ENCODE measurements at places on chromosomes 1 and 21.

GRCh38 chr1:65422241-65423203, 2.1 kb downstream of the LEPR start:
- DNase-seq = no peak

DNA sequence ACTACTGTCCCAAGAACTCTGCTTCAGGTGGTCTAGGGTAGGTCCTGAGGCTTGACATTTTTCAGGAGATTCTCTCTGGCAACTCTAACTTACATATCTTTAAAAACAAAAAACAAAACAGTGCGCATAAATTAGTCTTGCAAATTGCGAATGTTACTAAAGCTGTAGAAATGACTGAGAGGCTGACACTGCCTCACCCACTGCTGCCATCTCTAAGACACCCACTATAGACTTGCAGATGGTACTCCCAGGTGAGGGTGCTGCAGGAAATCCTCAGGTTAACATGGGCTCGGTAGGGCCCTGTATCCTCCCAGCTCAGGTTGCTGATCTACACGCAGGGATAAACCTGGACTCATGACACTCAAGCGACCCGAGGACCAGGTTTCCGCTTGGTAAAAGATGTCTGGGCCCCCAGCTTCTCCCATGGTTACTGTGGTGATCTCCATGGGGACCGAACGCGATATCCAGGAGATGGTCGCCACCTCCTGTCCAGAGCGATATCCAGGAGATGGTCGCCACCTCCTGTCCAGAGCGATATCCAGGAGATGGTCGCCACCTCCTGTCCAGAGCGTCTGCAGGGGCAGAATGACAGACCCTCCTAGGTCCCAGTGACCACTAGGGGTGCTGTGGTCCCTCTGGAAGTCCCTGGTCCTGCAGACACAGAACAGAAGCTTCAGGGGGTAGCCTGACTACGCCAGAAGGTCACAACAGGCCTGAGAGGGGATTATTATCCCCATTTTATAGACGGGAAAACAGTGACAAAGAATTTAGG, 16.2 kb upstream of the LY9 start:
- no peak for DNase-seq

GRCh38 chr1:159879977-159880376, 17.5 kb upstream of the VSIG8 start:
- DNase-seq = no peak

GRCh38 chr1:42960122-42960390, 1.4 kb upstream of the SLC2A1 start:
- no peak for DNase-seq

DNA sequence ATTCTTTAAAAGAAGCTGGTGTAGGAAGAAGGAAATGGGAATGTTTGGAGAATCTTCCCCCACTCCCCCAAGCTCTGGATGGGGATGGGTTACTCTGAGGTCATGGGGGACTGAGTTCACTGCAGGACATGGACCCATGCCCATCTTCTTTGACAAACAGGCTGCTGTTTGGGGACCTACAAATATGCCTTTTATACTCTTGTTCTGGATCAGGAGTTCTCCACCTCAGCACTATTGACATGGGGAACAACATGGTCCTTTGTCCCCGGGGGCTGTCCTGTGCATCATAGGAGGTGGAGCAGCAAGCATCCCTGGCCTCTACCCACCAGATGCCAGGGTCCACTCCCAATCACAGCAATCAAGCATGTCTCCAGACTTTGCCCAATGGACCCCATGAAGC, 365.8 kb upstream of the C1orf174 start:
- no peak for DNase-seq

DNA sequence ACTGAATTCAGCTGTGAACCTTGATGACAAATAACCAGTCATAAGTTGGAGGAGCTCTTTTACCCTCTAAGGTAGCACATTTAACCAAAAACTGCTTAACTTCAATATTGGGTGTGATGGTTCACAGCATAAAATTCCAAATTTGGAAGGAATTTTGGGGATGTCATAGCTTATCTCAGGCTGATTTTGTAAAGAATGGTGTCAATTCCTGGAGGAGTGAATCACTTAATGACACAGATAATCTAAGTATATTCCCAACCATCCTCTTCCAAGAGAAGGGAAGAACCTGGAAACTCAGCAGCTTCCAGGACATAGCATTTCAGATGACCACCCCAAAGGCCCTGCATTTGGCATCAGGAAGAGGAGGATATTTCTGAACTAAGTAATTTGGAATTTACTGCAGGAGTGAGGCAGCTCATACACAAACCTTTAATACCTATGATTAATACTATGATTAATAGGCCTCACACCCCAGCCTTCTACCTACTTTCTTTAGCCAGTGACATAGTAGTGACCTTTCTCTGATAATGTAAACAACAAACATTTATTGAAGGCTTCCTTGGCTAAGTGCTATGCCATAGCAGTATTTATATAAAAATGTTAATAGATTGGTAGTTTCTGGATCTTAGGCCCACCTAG, 14.5 kb downstream of the GLUL start:
- DNase-seq = no peak

- no peak for DNase-seq
Observed at GRCh38 chr1:24926563-24927249, 3.4 kb downstream of the RUNX3 start.

- DNase-seq = peak; percentile 63
Observed at GRCh38 chr1:208108646-208109330, 135.4 kb downstream of the PLXNA2 start.

- DNase-seq = no peak
Observed at GRCh38 chr1:58649555-58649954, 50.3 kb downstream of the MYSM1 start.

DNA sequence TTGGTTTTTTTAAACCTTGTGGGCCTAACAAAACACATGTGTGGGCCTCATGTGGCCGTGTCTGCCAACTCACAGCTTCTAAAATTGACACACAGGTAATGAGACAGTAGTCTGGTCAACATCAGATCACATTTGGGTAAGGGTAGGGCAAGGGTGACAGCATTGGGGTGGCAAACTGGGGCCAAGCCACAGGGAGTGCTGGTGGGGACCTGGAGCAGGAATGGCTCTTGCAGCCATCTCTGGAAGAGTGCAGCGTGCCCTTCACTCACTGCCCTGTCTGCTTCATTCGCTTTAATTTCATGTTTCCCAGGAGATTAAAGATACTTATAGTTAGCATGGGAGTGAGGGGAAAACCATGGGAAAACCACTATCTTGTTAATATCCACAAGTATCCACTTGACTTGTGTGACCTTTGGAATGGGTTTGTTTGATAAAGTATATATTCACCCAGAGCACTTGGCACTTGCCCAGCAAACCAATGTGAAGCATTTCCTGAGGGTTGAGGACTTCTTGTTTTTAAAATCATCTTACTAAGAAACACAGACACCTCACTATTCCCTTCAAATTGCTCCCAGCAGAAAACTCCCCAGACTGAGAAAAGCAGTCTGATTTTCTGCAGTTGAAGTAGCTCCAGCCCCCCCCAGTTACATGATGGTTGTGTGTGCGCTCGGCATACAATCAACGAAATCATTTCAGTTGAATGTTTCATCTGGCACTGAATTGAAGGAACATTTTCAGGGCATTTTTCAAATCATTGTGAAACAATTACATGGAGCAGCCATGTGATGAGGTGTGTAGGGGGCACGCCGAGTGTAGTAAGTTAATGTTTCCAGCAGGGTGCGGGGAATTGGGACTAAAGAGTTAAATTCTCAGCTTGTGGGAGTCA, 175.7 kb downstream of the VPS13D start:
- no peak for DNase-seq

- no peak for DNase-seq
Observed at GRCh38 chr21:34669149-34669879, 520 bp downstream of the CLIC6 start.

DNA sequence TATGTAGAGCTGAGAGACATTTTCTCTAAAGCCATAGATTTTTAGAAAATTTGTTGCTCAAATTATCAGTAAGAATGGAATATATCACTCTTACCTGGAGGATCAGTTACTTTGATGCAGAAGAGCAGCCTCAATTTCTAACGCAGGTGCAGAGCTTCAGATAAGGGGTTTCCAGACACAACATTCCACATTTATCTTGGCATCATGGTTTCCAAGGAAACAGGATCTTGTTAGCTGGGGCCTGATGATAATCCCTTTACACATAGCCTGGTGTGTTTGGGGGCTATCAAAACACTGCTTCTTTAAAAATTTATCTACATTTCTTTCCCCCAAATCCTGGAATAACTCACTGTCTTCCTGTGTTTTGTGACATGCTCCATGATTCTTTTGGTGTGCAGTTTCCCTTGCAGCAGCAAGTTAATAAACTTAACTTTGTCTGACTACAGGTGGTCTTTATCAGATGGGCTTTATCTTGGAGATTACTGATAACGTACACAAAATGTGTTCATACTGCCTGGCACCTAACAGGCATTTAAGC, 2.7 kb upstream of the STX12 start:
- DNase-seq = no peak

GRCh38 chr1:104946558-104947210, 1197.0 kb downstream of the AMY1C start:
- no peak for DNase-seq

- no peak for DNase-seq
Observed at GRCh38 chr1:113210248-113210647, 137.2 kb downstream of the LRIG2 start.

DNA sequence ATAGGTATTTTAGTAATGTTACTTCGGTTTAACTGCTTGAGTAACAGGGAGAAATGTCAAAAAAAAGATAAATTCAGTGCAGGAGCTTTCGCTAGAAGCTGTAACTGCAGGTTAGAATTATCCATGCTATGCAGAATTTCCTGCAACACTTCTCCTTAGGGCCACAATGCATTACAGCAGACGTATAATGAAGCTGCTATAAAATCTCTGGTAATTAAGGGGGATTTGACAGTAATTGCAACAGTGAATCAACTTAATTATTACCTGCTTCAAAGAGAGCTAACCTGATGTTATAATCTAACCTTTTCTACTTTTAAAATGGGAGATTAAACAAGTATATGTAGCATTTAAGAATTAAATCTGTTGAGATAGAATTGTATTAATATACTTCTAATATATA, 92.6 kb downstream of the ATG4C start:
- DNase-seq = no peak

DNA sequence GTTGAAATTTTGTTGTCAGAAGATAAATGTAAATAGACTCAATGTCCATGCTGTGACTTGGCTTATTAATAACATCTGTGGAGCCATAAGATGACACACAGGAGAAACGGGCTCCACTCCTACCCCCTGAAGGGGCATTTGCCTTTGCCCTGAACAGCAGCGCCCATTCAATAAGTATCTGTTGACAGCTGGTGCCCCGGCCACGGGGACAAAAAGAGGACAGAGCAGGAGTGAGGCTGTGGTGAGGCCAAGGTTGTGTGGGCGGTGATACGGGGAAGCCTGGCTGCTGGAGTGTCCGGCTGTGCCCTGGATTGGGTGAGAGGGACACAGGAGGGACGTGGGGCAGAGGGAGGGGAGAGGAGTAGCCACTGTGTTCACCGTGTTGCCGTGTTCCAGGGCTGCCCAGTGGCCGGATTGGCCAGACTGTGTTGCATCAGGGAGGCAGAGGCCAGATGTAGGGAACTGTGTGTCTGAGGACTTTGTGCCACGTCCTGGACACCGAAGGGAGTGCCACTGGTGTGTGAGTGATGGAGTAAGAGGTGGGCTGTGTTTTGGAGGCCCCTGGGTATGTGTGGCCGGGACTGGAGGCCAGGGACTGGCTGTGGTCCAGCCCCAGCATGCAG, 15.1 kb downstream of the PRMT2 start:
- no peak for DNase-seq

- DNase-seq = no peak
Observed at GRCh38 chr1:14773396-14774025, 175.0 kb downstream of the KAZN start.

GRCh38 chr1:54314696-54315095, 91.5 kb downstream of the SSBP3 start:
- DNase-seq = no peak

DNA sequence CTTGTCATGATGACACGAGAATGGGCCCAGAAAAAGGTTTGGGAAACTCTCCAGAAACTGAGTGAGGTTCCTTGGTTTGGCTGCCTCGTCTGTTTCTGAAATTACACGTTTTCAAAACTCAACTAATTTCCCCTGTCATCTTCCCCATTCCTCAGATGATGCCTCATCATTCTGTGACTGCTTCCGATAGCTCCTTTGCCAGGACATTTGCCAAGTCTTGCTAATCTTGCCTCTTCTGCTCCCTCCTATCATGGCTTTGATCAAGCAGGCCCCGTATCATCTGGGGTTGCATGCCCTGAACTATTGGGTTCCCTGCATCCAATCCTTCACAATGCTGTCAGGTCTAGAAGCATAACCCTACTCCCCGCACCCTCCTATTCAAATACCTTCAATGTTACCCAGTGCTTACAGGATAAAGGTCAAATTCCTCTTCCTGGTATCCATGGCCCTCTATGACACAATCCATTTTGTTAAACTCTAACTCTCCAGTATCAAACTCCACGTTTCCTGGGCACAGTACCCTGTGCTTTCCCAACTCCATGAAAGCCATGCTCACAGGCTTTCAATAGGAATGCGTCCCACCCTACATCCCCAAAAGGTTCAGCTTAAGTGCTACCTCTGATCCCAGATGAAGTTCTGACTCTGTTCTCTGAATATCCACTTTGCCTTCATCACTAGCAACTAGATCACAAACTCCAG, 22.2 kb upstream of the TMEM200B start:
- DNase-seq = no peak

GRCh38 chr1:48462716-48463302, 9.2 kb downstream of the SPATA6 start:
- DNase-seq = no peak

DNA sequence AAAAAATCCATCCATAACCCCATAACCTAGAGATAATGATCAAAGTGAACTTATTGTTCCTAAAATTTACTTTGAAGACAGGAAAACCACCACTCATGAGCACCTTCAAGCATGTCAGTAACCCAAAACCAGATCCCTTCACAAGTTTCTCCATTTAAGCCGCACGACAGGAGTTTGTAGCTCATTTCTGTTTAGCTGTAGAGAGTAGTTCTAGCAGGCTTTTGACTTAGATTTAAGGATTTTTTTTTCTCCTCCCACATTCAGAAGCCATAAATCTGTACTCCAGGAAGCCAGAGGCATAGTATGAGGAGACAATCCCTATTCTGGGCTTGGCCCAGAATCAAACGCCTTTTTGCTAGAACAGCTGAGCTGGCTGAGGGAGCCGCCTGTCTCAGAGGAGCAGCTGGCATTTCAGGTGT, 25.6 kb downstream of the TOMM20 start:
- no peak for DNase-seq

GRCh38 chr1:205600085-205600484, 31.7 kb downstream of the ELK4 start:
- no peak for DNase-seq

DNA sequence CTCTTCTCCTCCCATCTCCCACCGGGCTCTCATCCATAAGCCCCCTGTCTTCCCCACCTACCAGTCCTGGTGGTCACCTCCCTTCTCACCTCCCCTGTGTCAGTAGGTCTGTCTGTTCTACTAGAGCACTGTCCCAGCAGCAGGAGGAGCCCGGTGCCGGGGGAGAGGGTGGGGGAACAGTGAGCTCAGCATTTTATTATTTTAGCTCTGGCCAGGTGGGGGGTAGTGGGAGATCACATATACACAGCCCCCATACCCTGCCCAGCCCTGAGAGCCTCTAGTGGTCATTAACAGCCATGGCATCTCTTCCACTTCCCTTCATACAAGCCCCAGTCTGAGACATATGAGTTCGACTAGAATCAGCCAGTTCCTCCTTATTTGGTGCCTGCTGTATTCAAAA, at the start of gene TMOD4:
Gene TMOD4, minus strand, starts transcription at position 119 of the 400 bp plus-strand sequence. CDS start 1,106 bp downstream, outside the sequence.
- DNase-seq = no peak

Data from cerebellar nuclear complex (tissue), 1 donor.